ENCODE measurements at places on chromosomes 1 and 21.

- peak; percentile 78 for DNase-seq
These were observed 44.8 kb downstream of the BACH1 start for GRCh38 chr21:29343519-29343918.

GRCh38 chr1:97254731-97255463 is 533.3 kb downstream of the PTBP2 start:
- peak; percentile 47 for DNase-seq

DNA sequence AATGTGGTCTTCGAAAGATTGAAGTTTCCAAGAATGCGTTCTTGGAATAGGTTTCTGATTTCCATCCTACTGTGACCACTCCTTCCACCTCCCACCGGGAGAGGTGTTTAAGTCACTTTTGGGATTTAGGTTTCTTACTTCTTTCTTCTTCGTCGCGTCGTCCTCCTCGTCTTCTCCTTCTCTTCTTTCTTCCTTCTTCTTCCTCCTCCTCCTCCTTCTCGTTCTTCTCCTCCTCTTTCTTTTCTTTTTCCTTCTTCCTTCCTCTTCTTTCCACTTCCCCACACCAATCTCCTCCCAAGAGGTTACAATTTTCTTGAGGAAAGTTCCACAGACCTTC is 2.1 kb downstream of the CACHD1 start:
- DNase-seq, result no peak

GRCh38 chr1:242554577-242554976 is 30.1 kb upstream of the PLD5 start:
- DNase-seq, result no peak

DNA sequence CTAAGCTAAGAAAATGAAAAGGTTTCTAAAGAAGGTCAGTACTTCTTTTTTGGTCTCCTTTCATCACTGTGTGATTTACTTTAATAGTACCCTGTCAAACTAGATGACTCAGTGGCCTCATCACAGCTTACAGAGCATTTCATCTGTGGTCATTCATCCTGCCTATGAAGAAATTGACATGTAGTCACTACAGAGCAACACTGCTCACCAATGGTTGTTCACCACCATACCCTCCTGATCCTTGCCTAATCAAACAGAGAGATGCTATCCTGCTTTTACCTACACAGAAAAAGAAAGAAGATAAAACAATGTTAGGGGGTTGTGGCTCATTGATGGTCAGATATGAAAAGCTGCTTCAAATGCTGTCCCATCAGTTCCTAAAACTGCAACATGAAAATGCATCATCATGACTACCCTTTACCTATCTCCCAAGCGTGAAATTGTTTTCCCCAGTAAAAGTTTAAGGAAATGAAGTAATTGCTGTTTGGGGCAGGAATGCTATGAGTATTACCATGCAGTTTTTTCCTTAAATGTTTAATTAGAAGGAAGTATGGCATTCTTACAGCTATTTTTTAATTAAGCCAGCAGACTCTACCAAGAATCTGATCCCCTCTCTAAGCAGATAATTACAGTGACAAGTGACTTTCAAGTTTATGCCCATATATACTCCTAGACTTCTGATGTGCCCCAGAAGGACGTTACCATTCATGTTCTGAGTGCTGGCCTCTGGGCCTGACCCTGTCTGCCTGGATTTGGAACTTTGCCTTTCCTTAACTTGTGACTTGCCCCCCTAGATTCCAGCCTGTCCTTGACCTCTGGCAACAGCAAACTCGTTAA is 46.1 kb upstream of the FBXO28 start:
- DNase-seq, result peak; percentile 15

DNA sequence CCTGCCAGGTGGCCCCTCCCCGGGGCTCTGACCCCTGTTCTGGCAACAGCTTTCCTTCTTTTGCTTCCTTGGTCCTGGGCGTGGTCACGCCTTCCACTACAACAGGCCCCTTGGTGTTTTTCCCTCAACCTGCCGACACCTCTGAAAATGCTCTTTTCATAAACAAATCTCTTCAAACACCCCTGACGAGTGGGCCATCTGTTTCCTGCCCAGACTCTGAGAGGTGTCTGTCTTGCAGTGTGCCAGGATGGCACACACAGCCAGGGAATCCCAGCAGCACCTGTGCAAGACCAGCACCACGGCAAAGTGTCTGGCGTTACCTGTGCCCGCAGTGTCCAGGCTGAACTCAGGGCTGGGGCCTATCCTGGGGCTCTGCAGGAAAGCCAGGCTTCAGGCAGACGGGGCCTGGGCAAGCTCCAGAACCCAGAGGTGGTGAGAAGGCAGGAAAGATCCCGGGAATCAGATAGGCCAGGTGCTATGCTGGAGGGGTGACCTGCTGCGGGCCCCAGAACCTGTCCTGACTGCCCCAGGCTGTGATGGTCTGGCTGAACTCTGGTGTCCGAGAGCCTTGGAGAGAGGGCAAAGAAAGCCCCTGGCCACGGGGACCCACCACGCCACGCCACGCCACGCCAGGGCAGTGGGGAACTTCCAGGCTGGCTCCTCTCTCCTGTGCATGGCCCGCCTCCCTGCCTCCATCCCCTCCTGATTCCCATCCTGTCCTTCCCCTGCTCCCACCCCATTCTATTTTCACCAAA is 88.9 kb downstream of the SIK1 start:
- DNase-seq, result no peak

DNA sequence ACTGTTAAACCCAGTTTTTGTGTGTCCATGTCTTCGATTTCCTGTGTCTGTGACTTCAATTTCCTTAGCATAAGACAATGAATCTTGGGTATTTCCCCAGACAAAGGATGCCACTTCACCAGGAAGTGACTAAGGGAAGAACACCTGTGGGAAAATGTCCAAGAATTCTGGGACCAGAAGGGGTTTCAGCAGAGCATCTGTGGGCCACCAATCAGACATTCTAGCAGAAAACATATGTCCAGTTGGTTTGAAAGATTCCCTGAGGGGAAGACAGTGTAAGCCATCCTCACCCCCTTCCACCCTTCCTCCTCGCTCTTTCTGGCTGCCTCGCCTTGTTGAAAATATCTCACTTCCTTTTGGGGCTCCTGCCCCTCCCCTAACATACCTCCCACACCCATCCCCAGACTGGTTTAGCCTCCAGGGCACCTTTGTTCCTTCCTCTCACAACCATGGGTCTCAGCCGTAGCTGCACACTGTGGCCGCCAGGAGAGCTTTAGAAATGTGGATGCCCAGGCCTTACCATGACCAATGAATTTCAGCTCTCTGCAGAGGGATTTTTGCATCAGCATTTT is 25.5 kb upstream of the IFNAR1 start:
- DNase-seq, result no peak

DNA sequence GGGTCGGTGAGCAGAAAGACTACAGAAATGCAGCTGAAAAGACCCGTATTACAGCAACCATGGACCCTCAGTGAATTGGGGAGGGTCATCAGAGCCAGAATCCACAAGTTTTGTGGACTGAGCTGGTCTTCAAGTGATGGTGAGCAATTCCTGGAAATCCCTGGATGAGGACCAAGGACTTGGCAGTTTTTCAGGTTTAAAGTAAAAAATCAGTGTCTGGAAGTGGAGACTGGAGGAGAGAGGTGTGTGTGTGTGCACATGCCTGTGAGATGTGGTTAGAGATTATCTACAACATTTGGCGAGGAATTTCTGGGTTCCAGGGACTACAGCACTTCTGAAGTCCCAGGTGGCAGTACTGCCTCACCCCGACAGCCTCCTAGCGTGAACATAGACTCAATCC is 56.4 kb downstream of the KIRREL1 start:
- DNase-seq, result peak; percentile 83

All from fibroblast of the aortic adventitia (primary cell).